ENCODE measurements at places on chromosomes 7 and 10.
A peak's percentile ranks its signal among the peaks of the same experiment; 100 is the strongest.

GRCh38 chr7:7918736-7919448, 49.7 kb upstream of the GLCCI1 start:
- no peak for DNase-seq

GRCh38 chr10:33098951-33099663, 141.1 kb upstream of the ITGB1 start:
- DNase-seq = no peak

DNA sequence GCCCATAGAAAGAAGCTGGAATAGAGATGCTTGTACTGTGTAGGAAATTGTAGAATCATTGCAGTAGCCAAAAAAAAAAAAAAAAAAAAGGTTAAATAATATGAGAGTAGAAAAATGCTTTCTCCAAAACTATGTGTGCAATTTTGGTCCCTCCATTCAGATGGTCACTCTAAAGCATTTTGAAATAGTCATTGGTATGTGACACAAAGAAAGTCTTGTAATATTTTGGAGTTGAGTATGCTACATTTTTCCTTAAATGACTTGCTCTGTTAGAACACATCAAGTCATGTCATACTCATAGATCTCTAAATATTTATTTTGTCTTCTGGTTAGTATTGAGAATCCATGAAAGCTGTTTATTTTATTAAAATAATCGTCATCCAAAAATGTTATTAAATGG, 424.4 kb downstream of the PLXDC2 start:
- DNase-seq = no peak

GRCh38 chr7:98917331-98917730, 39.0 kb downstream of the TRRAP start:
- DNase-seq = no peak

GRCh38 chr7:38660427-38661099, 29.4 kb upstream of the AMPH start:
- peak; percentile 43 for DNase-seq

DNA sequence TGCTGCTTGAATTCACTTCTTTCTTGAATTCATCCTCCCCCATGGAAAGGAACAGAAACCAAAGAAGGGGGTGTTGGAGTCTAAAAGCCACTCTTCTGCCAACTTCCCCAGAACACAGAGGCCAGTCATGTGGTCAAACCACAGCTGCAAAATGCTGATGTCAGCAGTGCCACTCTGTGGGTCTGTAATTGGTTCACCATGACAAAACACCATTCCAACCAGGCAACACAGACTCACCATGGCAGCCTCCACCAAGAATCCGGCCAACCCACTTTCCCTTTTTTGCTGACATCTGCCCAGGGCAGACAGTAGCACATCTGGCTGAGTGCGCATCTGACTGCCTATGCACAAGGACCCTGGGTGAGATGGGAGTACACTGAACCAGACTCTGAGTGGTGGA, 16.8 kb downstream of the OSBPL3 start:
- DNase-seq = no peak

- DNase-seq = no peak
Measured at GRCh38 chr10:102796407-102797176, 40.6 kb downstream of the CYP17A1 start.

DNA sequence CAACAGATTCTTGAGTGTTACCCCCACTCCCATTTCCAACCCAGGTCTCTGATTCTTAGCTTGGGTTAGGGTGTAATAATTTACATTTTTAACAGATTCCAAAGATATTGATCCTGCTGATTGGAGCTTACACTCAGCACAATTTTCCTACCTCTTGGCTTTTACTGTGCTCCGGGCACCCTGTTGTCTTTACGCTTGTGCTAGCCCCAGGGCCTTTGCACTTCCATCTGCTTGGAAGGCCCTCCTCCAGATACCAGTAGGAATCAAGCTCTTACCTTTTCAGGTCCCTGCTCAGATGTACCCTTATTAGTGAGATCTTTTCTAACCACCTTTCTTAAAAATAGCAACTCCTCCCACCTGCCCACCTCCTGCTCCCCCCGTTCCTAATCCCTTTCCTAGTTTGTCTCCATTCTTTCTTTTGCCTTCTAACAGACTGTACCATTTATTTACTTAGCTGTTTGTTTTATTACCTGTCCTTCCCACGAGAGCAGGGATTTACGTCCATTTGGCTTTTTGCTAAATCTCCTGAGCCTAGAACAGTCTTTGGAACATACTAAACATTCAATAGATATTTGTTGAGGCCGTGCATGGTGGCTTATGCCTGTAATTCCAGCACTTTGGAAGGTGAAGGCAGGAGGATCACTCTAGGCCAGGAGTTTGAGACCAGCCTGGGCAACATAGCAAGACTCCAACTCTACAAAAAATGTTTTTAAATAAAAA, 316.3 kb downstream of the PRPF18 start:
- DNase-seq = no peak

DNA sequence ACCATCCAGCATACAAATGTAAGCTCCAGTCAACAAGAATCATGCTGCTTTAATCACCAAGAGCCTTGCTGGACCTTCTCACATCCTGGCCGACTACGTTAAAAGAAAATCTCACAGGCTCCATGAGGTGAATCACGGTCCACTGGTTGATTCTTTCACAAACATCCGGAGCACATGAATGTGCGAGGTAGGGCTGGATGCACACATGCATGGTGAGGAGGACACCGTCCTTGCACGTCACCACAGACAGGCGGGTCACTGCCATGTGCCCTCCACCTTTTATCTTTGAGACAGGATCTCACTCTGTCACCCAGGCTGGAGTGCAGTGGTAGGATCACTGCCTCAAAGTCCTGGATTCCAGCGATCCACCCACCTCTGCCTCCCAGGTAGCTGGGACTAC, 265.1 kb downstream of the PARD3 start:
- no peak for DNase-seq

- no peak for DNase-seq
Measured at GRCh38 chr10:21518149-21518640, 7.3 kb downstream of the SKIDA1 start.

- DNase-seq = no peak
Measured at GRCh38 chr10:13346283-13347042, 1.6 kb downstream of the SEPHS1 start.

GRCh38 chr7:150665896-150666295, 19.6 kb upstream of the GIMAP2 start:
- DNase-seq = no peak

GRCh38 chr10:91975438-91975837, 51.9 kb downstream of the BTAF1 start:
- no peak for DNase-seq

DNA sequence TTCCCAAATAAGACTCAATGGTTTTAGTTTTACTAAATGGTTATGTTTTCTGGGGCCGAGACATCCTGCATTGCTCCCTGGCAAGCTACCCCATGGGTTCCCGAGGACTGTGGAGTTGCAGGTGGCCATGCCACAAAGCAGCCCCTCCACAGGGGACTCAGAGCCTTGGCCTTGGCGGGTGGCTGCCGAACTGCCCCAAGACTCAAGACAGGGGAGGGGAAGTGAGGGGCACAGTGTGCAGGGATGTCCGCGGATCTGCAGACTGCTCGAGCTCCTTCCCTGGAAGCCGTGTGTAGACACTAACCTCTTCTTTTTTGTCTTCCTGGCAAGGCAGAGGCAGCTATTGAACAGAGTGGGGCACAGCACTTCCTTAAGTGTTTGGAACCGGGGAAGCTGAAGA, 154.6 kb downstream of the EBF3 start:
- no peak for DNase-seq

- no peak for DNase-seq
Measured at GRCh38 chr7:97187067-97187466, 69.6 kb downstream of the SDHAF3 start.

DNA sequence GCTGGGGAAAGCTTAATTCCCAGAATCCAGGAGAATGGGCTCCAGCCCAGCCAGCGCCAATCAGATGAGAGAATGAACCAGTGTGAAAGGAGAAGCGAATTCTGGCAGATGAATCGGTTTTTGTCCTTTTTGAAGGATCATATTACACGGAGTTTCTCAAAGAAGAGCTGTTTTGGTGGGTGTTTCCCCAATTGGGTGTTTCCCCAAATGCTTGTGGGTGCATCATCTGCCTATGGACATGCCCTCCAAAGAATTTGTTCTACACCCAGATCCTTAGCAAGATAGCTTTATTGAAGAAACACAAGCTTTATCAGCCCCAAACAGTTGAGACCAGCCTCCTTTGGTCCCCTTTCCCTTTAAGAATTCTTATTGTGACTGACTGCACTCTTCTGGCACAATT, 186.5 kb upstream of the GPR26 start:
- no peak for DNase-seq

DNA sequence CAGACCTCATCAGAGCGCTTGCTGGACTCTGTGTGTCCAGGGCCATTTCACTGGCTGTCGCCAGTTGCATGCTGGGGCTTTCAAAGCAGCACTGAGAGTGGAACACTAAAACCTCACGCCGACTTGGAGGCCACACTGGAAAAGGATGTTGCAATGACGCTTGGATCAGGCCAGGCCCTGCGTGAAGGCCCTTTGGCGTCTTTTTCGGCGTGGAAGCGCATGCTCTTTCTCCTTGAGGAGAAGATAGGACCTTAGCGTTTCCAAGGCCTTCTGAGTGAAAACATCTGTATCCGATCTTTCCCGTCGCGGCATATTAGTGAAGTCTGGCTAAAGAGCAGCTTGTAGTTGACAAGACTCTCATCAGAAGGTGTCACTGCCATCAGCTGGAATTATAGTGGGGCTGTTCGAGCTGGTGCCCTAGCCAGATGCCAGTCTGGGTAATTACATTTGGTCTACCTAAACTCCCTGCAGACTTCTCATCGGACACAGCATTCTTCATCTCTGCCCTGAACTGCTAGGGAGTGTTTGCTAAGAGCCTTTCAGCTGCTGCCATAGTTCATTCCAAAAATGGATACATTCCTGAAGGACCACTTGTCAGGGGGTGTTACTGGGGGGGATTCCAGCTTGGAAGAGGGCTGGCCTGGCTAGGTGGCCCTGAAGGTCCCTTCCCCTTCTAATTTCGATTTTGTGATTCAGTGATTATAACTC, 167.7 kb upstream of the TCF7L2 start:
- DNase-seq = no peak

- no peak for DNase-seq
Measured at GRCh38 chr7:41882745-41883420, 180.0 kb upstream of the INHBA start.

GRCh38 chr10:56481521-56482091, 120.5 kb upstream of the ZWINT start:
- no peak for DNase-seq

- DNase-seq = no peak
Measured at GRCh38 chr7:69847921-69848612, 249.8 kb downstream of the AUTS2 start.

DNA sequence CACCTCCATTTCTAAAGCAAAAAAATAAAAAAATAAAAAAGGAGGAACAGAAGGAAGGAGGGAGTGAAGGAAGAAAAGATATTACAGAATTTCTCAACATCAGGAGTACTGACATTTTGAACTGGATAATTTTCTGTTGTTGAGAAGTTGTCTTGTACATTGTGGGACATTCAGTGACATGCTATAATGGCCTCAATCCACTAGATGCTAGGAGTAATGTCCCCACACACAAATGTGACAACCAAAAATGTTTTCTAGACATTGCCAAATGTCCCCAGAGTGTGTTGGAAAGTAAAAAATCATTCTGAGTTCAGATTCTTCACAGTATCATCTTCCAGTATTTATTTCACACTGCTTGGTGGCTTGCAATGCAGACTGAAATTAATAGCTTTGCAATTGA, 6.5 kb downstream of the ZNF438 start:
- no peak for DNase-seq

GRCh38 chr7:132656846-132657776, 80.8 kb upstream of the PLXNA4 start:
- peak; percentile 9 for DNase-seq

GRCh38 chr7:137266764-137267163, 76.8 kb downstream of the PTN start:
- DNase-seq = no peak

GRCh38 chr10:116769791-116770190, 27.4 kb upstream of the HSPA12A start:
- DNase-seq = no peak

DNA sequence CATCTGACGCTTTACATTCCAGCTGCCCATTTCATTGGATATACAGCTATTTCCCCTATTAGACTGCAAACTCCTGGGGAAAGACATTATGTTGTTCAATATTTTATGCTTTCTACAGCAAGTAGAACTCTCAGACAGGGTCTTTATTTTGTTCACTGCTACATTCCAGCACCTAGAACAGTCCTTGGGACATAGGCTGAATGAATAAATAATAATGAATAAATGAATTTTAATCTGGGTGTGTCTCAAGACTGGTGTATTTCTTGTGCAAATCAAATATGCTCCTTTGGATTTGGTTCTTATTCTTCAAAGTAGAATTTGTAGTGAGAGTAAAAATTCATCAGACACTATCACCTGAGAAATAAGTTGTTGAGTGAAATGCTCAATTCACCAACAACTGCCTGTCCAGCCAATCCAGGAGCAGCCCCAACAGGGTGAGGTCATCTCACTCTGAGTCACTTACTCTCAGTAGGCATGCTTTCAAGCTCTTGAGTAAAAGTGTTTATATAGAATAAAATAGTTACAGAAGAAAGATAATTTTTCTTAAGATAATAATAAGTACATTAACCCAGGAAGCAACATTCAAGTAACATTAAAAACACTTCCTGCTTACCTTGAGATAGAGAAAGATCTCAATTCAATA, 287.5 kb upstream of the NPVF start:
- no peak for DNase-seq

DNA sequence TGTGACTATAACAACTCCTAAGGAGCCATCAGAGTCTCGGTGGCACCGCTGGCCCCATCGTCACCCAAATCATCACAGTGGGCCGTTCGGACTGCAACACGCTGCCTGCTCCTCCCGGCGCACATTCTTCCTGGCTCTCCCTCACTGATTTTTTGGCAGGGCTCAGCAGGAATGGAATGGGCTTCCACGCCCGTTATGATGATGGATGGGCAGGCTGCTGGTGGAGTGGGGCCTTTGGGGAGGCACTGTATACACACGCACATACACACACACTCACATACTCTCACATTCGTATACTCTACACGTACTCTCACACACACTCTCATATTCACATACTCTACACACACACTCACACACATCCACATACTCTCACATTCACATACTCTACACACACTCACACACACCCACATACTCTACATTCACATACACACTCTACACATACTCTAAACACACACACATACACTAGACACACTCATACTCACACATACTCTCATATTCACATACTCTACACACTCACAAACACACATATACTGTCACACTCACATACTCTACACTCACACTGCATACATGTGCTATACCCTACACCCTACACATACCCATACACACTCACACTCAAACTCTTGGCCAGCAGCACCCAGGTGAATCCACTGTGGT, 99.8 kb downstream of the KCNMA1 start:
- no peak for DNase-seq

GRCh38 chr7:27104341-27105058, 2.0 kb upstream of the HOXA2 start:
- DNase-seq = no peak

- no peak for DNase-seq
Measured at GRCh38 chr10:129438024-129438423, 29.0 kb upstream of the MGMT start.

- no peak for DNase-seq
Measured at GRCh38 chr10:2891073-2891769, 176.1 kb upstream of the PFKP start.

All from Calu3 (cell line).